ENCODE measurements at places on chromosomes 13 and 19. TPM values are rescaled to one million over a fixed set of nuclear protein-coding genes. Genes with fewer than 3 reads are reported as not detected.

Gene FCGBP
- total RNA-seq, result 1,411 TPM

Gene LMO7
- 335 TPM for total RNA-seq

Gene PLVAP
- total RNA-seq, result 12.6 TPM

Gene HSD11B1L
- 17.3 TPM for total RNA-seq

Gene BLOC1S3
- 18.0 TPM for total RNA-seq

Gene ZIC2
- total RNA-seq, result not detected

Gene LYPD5
- total RNA-seq, result 1.7 TPM

Gene MISP
- 594 TPM for total RNA-seq

Gene TPP2
- total RNA-seq, result 52.0 TPM

Gene SIGLEC14
- not detected for total RNA-seq

Gene MAST1
- 0.27 TPM for total RNA-seq

Gene CFAP97D2
- not detected for total RNA-seq
